ENCODE measurements at places on chromosomes 1 and 21. TPM values are rescaled to one million over a fixed set of nuclear protein-coding genes. Genes with fewer than 3 reads are reported as not detected.

The NCMAP gene
- total RNA-seq: not detected

The MMP23B gene
- total RNA-seq: not detected

The FCRL1 gene
- not detected for total RNA-seq

The ST6GALNAC5 gene
- total RNA-seq: not detected

The NR1I3 gene
- total RNA-seq: not detected

The KRTAP13-2 gene
- total RNA-seq: not detected

The LAPTM5 gene
- total RNA-seq: not detected

The TSPAN2 gene
- total RNA-seq: 0.17 TPM

The ERICH3 gene
- not detected for total RNA-seq

The KIF21B gene
- total RNA-seq: 0.33 TPM

The SMCP gene
- total RNA-seq: not detected

The ALX3 gene
- total RNA-seq: 11.3 TPM

The KCND3 gene
- total RNA-seq: 0.07 TPM

- no peak for DNase-seq
These were observed 112.3 kb upstream of the PRDX6 start for GRCh38 chr1:173364827-173365226.

- no peak for DNase-seq
These were observed 704.5 kb upstream of the ADGRL4 start for GRCh38 chr1:79711001-79711431.

DNA sequence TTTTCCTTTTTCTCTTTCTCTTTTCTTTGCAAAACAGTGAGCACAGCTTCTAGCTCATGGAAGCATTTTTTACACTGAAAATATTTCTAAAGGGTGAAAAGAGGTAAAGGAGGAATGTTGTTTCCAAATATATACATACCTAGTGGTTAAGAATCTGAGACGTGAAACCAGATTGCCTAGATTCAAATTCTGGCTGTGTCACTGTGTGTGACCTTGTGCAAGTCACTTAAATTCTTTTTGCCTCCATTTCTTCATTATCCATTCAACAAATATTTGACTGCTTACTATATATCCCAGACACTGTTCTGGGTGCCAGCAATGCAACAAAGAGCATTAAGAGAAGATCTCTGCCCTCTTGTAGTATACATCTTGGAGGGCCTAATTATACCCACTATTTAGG is 53.3 kb downstream of the ZFYVE9 start:
- no peak for DNase-seq

GRCh38 chr1:15188678-15189077 is 35.1 kb downstream of the TMEM51 start:
- DNase-seq: no peak

DNA sequence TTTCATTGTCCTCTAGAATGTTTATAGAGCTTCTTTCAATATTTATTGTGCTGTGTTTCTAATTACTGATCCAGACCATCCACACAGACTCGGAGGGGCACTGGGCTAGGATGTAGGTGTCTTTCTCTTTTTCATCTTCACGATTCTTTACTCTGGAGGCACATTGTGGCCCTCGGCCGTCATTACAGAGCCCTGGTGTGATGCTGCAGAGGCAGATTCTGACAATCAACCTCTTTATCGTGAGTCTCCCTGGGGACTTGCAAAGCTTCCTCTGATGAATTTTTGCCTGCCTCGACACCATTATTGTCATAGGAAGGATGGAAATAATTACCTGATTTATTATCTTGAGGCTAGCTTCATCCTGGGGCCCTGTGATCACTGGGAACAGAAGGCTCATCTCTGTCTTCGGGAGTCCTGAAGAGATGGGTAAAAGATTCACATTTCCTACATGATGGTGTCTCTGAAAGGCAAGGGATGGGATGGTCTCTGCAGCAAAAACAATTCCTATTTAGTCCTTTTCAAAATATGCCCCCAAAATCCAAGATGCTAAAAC is 89.4 kb downstream of the SEC16B start:
- DNase-seq: no peak

- no peak for DNase-seq
These were observed 44.2 kb downstream of the CAPN8 start for GRCh38 chr1:223621312-223621734.

GRCh38 chr1:201719812-201720521 is 109.0 kb upstream of the IPO9 start:
- peak; percentile 57 for DNase-seq

DNA sequence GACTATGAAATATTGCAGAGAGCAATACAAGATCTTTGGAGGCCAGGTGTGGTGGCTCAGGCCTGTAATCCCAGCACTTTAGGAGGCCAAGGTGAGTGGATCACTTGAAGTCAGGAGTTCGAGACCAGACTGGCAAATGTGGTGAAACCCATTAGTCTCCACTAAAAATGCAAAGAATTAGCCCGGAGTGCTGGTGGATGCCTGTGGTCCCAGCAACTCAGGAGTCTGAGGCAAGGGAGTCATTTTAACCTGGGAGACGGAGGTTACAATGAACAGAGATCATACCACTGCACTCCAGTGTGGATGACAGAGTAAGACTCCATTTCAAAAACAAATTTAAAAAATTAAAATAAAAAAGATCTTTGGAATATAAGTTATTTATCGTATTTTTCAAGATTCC is 76.6 kb downstream of the PRKAB2 start:
- DNase-seq: no peak

GRCh38 chr1:109761227-109762038 is 2.3 kb downstream of the EPS8L3 start:
- no peak for DNase-seq

DNA sequence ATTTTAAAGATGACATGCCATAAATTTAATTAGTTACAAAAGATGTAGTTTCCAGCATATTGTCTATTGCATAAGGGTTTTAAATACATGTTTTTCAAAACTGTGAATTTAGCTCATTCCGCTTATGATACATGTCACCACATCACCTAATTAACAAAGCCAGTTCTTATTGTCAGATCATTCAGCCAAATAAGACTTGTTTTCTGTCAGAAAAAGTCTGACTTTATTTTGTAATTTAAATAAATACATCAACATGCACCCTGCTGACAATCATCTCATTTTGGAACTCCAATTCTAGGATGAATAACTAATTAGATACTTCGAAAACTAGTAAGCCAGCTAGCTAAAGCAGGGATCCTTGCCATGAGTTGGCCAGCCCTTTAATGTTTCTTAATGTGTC is 110.9 kb upstream of the APP start:
- no peak for DNase-seq

GRCh38 chr1:19734056-19734455 is 65.7 kb downstream of the TMCO4 start:
- no peak for DNase-seq

- peak; percentile 28 for DNase-seq
These were observed 11.4 kb upstream of the GORAB start for GRCh38 chr1:170520601-170521000.

DNA sequence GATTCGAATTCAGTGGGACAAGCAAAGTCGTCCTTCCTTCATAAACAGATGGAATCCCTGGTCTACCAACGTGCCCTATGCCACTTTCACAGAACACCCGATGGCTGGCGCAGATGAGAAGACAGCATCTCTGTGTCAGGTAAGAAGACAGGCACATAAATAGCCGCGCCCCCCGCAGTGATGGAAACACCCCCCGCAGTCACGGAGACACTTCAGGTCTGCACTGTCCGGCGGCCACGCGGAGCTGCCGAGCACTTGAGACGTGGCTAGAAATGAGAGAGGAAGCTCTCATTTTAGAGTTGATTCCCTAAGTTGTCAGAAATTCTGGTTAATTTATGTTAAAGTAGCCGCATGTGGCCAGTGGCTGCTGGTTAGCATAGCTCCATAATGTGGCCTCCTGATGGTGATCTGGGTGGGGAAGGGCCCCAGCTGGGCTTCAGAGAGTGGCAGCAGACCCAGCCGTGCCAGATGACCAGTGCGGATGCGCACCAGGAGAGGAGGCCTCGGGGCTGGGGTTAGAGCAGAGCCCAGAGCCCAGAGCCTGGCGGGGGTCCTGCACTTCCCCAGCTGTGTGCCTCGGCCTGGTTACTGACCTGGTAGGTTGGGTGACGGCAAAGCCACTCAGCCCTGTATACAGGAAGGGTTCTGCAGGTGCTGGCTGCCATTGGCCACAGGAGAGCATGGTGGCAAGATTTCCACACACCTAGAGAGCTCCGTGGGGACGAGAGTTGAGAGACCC is 2.9 kb downstream of the TPRG1L start:
- DNase-seq: no peak

GRCh38 chr1:155069551-155070157 is 6.1 kb downstream of the EFNA4 start:
- peak; percentile 56 for DNase-seq

GRCh38 chr1:222712253-222713090 is at the start of the genes AIDA and BROX:
Gene AIDA, minus strand, starts transcription at chr1:222712491. Its CDS starts 174 bp downstream, at chr1:222712317.
Gene BROX, plus strand, starts transcription at chr1:222712564. Its CDS starts 3,136 bp downstream, at chr1:222715700.
- peak; percentile 95 for DNase-seq

DNA sequence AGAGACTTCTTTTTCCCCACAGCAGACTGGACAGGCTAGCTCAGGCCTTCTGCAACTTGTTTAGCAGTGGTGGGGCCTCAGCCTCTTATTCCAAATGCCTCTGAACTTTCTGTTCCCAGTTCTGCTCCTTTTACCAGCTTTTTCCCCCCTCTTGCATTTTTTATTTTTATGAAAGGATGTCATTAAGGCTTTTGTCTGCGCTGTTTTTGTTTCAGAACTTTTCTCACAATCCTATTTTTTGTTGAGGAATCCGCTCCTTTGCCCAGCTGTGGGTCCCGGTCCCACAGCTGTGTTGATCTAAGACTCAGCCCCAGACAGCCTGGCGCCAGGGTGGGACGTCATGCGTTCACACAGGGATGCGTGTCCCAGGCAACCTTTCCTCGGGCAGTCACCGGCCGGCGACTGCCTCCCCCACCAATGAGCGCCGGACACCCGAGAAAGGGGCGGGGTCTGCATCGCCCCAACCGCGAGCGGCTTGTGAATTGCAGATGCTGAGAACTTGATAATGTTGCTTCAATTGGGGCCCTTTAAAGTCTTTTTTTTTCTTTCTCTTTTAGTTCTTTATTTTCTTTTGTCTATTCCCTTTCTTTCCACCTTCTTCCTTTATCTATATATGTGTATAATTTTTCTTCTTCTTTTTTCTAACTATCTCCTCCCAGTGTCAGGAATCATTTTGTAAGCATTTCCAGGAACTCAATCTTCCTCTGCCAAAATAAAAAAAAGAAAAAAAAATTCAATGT is 3.0 kb upstream of the ID3 start:
- DNase-seq: peak; percentile 99

DNA sequence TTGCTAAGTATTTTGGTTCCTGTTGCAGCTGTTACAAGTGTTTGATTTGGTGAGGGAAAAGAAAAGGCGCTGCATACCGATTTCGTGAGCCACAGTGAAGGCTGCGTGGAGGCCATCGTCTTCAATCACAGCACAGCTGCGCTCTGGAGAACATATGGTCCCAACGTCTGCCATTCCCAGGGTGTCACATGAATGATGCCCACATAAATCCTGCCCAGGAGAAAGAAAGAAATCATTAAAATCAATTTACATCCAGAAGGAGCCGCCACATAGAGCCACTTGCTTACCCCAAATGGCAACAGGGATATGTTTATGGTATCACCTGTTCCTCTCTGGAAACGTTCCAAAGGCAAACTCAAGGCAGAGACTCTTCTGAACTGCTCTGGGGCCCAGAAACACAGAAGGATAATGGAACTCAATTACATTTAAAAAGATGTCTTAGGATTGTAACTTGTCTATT is 12.2 kb downstream of the ADAMTS5 start:
- no peak for DNase-seq

DNA sequence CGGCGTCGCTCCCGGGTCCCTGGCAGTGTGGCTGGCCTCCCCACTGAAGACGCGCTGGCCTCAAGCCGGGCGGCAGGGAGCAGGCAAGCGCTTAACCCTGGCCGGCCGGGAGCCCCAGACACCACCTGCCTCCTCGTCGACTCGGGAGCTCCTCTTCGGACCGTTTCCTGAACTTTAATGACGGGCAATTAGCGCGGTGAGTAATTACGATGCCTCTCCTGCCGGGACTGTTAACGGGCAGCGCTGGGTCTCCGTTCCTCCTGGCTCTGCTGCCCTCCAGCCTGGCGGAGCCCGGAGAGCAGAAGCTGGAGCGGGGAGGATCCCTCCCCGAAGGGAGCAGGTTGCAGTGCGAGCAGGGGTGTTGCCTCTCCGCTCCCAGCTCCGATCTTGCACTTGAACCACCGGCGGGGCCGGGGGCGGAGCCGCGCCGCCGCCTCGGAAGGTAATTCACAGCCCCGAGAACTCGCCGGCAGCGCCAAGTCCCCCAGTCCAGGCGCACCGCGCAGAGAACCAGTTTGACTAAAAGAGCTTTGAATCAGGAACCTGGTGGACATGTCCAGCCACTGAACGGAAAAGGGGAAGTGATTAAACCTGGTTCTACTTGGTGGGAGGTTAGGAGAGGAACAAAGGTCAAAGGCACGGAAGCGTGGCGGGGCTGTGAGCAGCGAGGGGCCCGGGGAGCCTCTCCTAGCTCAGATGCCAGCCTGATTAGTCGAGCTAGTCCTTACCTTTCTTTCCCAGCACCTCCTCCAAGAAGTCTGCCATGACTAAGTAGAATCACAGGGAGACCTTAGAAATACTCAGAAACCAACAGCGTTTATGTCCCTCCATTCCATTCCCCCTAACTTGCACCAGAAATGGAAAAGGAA is 18.3 kb upstream of the PLEKHA6 start:
- peak; percentile 34 for DNase-seq

GRCh38 chr1:89771991-89772560 is 48.8 kb upstream of the LRRC8D start:
- DNase-seq: no peak

DNA sequence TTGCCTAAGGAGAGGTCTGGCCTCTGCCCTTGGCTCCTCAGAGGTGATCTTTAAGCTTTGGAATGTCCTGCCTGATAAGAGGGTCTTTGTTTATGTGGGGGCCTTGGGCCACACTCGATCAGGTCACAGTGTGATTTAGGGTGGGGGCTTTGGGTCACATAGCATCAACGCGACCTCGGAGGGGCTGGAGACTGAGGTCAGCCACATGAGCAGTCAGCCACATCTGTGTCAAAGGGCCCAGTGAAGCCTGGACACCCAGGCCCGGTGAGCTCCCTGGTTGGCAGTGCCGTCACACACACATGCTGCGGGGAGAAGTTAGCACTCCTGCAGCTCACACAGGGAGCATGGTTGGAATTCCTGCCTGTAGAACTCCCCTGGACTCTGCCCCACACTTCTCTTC is 345.0 kb downstream of the NPHP4 start:
- no peak for DNase-seq

GRCh38 chr1:6259491-6260362 is 1.2 kb downstream of the GPR153 start:
- peak; percentile 76 for DNase-seq

DNA sequence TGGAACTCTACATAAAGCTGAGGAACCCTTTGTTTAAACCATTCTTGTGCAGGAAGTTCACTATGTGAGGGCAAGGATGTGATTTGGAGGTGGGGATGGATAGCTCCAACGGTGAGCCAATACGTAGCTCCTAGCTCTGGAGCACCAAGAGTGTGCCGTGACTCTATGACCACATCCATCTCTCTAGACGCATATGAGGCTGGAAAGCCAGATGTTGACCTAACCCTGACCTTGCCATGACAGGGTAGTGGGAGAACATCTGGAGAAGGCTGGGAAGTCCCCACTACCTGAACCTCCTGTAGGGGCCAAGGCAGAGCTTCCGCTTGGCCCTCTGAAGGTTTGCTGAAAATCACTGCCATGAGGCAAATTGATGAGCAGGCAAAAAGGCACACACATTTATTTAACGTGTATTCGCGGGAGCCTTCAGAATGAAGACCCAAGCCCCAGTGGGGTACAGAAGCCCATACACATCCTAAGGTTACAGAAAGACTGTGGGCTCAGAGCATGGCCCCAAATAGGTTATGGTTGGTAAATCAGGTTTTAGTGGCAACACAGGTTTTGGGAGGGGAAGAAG is 43.4 kb downstream of the EIF2D start:
- no peak for DNase-seq

- DNase-seq: no peak
These were observed 37.2 kb downstream of the COLGALT2 start for GRCh38 chr1:184000321-184000720.

- no peak for DNase-seq
These were observed 290.2 kb downstream of the SMYD3 start for GRCh38 chr1:246216906-246217305.
